CD4-positive, alpha-beta T cell treated with Interleukin-12 subunit alpha and Interleukin-12 subunit beta, for 1 hour (primary cell): ENCODE measurements at places on chromosomes 12 and 14.

DNA sequence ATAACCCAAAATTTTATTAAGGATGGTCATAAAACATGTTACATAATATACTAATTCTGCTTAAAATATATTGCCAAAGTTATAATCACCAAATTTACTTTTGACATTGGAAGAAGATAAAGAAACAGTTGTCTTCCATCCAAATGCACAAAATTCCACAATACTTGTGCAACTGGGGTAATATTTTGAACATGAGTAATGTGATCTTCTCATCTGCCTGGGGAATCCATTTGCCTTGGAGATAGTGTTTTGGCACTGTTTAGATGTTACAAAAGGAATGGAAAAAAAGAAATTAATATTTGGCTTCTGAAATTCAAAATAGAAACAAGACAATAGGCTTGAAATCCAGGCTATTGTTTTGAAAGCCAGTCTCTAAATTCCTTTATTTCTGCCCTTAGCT lies 9.1 kb downstream of the GPR19 start:
- no peak for DNase-seq

DNA sequence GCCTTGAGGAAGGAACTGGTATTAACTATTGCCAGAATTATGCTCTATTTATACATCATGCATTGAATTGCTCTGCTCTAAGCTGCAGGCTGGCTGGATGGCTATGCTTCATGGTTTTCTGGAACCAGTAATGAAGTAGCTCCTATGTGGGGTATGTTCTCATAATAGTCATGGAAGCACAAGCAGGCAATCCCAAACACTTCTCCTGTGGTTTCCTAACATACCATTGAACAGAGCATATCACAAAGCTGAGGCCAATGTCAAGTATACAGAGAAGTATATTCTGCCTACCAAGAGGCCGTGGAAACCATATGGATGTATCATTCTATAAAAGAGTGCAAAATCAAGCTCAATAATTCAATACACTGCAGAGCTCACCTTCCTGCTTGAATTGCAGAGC lies 1752.4 kb upstream of the FLRT2 start:
- no peak for DNase-seq

- DNase-seq = peak; percentile 19
Observed at GRCh38 chr12:122942637-122943036, 23.6 kb downstream of the ABCB9 start.

GRCh38 chr14:55309761-55310365 lies 38.6 kb downstream of the FBXO34 start:
- no peak for DNase-seq

GRCh38 chr14:70909733-70910614 lies 2.7 kb downstream of the PCNX1 start:
- DNase-seq = peak; percentile 44
